ENCODE measurements at places on chromosomes 7 and 10.

DNA sequence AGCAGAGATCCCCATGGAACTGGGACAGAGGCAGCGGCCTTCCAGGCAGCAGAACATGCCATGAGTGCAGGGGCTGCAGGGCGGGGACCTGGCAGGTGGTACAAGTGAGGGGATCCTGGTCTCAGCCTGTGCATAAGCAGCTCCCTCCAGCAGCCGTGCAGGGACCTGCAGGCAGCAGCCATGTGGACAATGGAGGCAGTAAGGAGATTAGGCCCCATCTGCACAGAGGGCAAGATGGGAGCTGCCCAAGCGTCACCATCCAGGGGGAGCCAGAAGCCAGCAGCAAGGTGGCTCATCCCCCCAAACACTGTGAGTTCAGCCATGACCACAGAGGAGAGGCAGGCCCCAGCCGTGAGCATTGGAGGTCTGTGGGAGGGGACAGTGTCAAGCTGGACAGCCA is 3.1 kb downstream of the DDC start:
- DNase-seq: no peak

- DNase-seq: no peak
These were observed 18.8 kb downstream of the FRMPD2 start for GRCh38 chr10:48255722-48256121.

DNA sequence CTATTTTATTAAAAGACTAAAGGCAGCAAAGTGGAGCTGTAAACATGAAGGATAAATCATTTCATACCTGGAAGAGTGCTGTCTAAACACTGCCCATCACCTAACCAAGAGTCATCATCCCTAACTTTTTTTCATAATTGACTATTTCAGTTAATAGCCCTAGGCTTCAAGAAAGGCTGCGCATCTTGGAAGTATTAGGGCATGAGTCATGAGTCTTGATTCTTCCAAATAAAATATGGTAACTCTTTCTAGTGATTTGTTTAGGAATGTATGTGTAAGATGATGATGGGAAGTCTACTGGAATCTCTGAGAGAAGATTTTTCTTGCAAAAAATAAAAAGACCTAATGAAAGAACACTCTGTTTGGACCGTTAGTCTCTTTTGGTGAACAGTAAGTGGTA is 207.7 kb upstream of the AHR start:
- DNase-seq: peak; percentile 81

- DNase-seq: peak; percentile 32
These were observed 1.4 kb downstream of the KBTBD2 start for GRCh38 chr7:32890010-32890792.

- DNase-seq: no peak
These were observed 18.4 kb downstream of the GFRA1 start for GRCh38 chr10:116254422-116255155.

DNA sequence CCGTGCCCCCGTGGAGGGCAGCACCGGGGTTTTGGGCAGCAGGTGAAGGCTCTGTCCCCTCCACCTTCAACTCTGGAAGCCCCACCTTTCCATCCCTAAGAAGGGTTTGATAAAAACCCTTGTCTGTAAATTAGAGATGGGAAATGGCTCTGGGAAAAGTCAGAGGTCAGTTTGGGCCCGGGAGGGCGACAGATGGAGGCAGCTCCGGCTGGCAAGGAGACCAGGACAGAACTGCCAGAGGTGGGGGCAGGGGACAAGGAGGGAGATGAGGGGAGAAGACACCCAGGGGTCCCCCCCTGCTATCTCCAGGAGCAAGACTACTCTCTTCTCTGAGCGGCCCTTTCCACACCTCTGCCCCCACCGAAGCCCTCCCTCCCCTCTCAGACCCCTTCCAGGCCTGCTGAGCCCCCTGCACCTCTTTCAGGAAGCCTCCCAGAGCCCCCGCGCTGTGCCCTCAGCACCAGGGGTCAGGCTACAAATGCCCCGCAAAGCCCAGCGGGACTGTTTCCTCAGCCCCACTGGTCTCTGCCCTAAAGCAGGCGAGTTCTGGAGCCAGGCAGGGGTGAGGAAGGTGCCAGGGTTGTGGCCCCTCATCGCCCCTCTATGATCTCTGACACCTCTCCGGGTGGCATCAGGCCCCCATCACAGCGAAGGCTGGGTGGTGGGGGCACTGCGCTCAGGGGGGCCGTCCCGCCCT is 980 bp upstream of the SH2B2 start:
- DNase-seq: no peak

- DNase-seq: no peak
These were observed 9.4 kb upstream of the PPP2R2D start for GRCh38 chr10:131891196-131891928.

DNA sequence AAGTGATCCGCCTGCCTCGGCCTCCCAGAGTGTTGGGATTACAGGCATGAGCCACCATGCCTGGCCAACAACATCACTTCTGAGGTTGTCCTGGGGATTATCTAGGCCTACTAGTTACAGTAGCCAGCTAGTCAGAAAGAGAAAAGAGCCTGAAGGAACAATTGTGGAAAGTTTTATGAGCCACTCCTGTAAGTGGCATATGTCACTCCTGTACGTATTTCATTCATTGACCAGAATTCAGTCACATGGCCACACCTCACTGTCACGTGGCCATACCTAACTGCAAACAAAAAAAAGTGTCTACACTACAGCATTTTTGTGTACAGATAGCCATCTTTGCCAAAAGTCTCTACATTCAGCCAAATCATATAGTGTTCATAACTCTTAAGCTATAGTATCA is 85.7 kb downstream of the ANKIB1 start:
- no peak for DNase-seq

DNA sequence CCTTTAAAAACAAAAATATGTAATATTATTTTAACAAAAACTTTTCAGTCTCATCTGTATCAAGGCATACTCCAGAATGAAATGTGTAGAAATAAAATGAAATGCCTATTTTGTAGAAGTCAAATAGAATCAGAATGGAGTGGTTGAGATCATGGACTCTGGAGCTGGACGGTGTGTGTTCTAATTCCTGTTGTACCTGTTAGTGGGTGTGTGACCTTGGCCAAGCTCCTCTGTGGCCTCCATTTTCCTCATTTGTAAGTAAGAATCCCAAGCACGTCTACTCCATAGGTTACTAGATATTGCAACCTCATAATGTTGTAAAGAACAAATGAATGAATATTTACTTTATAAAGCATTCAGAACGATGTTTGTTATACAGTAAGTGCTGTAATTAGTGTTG is 74.9 kb downstream of the HDAC9 start:
- DNase-seq: no peak

DNA sequence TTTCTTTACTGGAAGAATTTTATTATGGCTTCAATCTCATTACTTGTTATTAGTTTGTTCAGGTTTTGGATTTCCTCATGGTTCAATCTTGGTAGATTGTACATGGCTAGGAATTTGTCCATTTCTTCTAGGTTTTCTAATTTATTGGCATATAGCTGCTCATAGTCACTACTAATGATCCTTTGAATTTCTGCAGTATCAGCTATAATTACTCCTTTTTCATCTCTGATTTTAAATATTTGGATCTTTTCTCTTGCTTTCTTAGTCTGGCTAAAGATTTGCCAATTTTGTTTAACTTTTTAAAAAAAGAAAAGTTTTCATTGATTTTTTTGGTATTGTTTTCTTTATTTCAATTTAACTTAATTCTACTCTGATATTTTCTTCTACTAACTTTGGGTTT is 59.2 kb downstream of the SLC13A1 start:
- no peak for DNase-seq

DNA sequence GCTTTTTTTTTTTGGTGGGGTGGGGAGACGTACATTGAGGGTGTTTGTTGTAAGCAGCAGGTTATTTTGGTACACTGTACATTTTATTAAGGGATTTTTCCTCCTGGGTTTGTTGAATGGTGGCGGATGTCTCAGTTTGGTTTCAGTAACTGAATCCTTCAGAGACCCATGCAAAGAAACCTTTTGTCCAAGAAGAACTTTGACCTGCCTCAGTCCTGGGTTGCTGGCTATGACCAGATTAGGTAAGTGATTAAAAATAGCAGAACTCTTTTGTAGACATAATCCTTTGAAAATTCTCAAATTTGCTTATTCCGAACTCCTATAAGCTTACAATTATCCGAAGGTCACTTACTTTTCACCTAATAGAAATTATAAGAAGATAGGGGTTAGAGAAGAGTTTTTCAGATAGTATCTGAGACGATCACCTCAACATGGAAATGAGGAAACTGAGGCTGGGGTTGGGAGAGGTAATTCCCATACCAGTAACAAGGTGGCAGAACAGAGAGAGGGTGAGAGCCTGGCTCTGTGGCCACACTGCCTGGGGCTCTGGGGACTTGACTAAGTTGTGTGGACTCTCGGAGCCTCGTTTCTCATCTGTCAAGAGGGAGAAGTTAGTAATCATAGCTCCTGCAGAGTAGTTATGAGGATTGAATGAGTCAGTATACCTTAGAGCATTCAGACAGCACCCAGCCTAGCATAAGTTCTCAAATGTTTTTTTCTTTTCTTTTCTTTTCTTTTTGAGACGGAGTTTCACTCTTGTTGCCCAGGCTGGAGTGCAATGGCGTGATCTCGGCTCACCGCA is 87.4 kb downstream of the CCNY start:
- DNase-seq: peak; percentile 63

DNA sequence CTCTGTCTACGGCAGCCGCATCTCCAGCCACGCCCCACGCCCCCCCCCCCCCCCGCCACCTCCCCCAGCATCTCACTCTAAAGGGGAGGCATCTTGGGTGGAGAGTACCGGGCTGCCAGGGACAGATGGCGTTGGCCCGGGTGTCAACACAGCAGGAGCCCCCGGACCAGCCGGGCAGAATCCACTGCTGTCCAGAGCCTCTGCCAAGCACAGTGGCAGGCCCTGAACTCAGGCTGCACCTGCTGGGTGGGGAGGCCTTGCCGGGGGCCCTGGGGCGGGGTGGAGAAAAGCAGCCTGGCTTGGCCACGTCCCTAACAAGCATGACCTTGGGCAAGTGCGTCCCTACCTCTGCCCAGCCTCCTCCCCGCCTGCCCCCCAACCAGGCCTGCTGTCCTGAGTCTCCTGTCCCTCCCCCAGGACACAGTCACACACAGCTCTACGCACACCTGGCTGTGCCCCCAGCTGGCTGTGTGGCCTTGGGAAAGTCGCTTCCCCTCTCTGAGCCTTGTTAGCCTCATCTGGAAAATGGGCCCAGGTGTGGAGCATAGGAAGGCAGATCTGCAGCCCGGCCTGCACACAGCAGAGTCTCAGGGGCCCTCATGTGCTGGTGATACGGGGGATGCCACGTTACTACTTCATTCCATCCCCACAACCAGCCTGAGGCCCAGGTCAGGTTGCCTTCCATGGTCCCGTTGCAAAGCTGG is 45.2 kb downstream of the MICALL2 start:
- DNase-seq: no peak

- DNase-seq: no peak
These were observed 142.5 kb downstream of the DNAJB6 start for GRCh38 chr7:157479326-157479725.

All from AG08395 (cell line).